Stimulated activated CD8-positive, alpha-beta memory T cell treated with anti-CD3 and anti-CD28 coated beads, Interleukin-15, amount 100 ng/mL, for 48 hours (primary cell): ENCODE measurements at places on chromosomes 11 and 22.

DNA sequence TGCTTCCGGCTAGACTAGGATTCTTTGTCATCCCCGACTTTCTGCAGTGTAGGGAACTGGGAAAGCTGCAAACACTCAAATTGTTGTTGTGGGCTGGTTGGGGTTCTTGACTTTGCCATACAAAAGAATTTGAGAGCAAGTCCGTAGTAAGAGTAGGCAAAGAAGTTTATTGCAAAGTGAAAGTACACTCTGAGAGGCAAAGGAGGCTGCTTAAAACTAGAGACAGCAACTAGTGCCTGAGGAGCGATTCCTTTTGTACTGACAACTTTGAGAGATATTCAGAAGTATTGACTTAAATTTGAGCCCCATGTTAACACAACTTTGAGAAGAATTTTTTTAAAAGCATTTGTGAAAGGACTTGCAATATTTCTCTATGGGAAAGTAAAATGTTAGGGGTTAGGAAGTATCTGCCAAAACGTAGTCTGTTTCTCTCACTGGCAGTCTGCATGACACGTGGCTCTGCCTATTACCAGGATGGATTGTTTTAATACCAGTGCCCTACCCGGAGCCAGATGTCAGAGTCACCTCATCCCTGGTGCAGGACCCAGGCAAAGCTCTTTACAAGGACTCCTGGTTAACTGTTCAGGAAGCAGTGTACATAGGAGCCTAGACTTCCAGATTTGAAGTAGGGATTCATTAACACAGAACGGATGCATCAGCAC lies 85.0 kb upstream of the CLPB start:
- no peak for DNase-seq

- no peak for DNase-seq
Measured at GRCh38 chr11:10322830-10323792, 18.2 kb downstream of the ADM start.

DNA sequence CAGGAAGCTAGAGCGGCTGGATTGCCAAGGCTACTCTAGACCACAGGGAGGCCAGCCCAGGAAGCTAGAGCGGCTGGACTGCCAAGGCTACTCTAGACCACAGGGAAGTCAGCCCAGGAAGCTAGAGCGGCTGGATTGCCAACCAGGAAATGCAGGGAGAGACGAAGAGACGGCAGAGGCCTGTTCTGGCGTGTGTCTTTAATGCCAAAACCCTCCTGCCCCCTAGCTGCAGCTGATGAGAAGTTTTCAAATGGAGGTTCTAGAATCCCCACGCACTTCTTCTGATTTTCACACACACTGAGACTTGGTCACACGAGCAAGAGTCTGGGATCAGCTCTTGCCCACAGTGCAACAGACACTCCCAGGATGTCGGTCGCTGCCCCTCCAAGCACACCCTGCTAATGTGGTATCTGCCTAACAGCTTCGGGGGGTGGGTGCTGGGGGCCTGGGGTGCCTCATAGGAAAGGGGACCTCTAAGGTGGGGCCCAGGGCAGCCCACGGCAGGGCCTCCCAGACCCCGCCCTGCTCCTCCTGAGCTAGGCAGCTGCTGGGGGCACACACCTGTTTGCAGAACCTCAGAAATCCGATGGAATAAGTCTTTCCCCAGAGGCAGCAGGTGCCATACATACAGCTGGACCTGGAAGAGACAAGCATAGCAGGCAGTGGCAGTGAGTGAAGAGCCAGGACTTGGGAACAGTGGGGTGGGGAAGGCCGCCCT lies 28.5 kb downstream of the MAFF start:
- DNase-seq, result no peak

DNA sequence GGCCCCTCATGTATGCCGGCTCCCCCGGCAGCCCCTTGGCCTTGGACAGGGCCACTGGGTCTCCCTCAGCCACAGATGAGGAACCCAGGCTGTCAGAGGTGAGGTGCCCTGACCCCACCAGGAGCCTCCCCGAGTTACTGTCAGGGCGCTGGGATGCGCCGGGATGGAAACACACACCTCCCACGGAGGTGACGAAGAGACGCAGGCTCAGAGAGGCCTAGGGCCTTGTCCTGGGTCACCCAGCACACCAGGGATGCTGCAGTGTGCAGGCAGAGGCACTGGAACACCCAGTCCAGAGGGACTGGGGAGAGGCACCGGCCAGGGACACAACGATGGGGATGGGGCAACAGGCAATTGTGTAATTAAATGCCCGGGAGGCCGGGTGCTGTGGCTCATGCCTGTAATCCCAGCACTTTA lies 81.2 kb upstream of the PRR5 start:
- DNase-seq, result no peak

DNA sequence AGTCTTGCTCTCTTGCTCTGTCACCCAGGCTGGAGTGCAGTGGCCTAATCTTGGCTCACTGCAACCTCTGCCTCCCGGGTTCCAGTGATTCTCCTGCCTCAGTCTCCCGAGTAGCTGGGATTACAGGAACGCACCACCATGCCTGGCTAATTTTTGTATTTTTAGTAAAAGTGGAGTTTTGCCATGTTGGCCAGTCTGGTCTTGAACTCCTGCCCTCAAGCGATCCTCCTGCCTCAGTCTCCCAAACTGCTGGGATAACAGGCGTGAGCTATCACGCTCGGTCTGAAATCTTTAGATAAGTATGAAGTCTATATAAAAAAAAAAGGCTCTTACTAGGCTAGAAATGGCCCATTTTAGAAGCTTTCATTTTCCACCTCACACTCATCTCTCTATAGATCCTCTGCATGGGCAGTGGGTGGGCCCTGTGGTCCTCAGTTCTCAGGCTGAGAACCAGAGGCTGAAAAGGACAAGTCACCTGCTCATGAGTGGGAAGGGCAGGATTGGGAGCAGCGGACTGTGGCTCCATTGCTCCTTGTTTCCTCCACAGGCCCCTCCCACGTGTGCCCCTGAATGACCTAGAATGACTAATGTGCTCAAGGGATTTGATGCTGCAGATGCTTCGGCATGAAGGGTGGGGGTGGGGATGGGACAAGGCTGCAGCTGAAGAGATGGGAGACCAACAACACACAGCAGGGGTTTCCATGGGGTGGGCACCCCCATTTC lies 19.8 kb upstream of the PRAME start:
- DNase-seq, result no peak
